Bronchial epithelial cell (primary cell): ENCODE measurements at places on chromosomes 11 and 22. TPM values are rescaled to one million over a fixed set of nuclear protein-coding genes. Genes with fewer than 3 reads are reported as not detected.

DNA sequence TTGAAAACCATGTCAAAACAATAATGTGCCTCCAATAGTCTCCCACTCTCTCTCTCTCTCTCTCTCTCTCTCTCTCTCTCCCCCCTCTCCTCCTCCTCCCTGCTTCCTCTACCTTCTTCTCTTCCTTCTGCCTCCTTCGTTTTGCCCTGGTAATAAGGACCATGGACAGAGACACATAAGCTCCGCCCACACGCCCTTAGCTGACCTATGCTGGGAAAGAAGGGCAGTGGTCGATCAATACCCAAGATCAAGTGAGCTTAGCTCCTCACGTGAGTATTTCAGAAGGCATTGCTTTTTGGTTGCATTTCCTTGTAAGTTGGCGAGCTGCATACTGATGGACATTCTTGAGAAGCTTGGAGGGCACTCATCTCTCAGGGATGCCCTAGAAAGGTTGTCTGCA is 194.8 kb downstream of the MIAT start:
- no peak for DNase-seq

DNA sequence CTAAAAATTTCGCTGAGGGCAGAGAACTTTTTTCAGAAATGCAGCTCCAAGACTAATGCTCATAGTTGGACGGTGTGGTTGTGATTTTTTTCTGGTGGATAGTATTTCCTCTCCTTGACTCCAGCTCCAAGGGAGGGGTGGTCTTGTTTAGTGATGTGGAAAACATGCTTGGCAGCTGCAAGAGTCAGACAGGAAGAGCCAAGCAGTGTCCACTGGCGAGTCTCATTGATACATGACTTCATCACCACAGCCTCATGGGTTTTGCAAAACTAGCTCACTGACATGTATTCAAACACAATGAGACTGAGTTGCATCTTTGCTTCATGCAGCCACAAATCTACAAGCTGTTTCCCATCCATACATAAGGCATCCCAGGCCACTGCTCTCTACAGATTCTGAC is 7.3 kb upstream of the KCNJ1 start:
- no peak for DNase-seq

The TCIRG1 gene
- total RNA-seq, result 29.1 and 30.5 TPM in 2 replicates

The POU2AF2 gene
- total RNA-seq, result not detected in 2 replicates

The TSGA10IP gene
- total RNA-seq, result under 0.01 TPM in 1 of 2 replicates, not detected in the other

DNA sequence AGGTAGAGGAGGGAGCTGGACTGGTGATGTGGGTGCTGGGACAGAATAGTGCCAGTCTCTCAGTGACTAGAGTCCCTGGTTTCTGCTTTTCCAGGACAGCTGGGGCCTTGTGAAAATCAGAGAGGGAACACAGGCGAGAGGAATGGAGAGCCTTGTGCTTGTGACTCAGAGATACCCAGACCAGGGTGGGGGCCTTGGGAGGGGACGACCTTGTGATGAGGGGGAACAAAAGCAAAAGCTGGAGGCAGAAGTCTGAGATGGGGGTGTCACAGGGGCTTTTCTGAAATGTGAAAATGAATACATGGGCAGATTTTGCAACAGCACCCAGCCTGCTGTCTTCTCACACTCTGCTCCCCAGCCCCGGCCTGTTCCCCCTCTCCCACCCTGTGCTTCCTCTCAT is 3.4 kb upstream of the NR1H3 start:
- DNase-seq, result no peak

The C11orf91 gene
- not detected in 2 replicates for total RNA-seq

DNA sequence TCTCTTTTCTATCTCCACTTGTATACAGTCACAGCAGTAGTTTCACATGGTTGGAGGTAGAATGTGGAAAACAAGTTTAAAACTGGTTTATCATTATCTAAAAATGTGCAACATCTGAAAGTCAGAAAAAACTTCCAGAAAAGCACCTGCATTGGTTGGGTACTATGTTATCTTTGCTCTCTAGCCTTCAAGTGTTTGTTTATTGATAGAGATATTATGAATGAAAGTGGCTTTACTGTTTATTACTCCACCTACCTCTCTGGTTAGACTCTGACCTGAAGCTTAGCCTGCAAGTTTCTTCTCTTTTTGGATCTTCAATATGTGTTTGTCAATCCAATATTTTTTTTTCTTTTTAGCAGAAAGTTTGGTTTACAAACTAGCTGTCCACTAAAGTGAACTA is 2161.4 kb upstream of the RAG2 start:
- no peak for DNase-seq

- peak; percentile 93 for DNase-seq
Measured at GRCh38 chr11:6505577-6506240, 8.6 kb downstream of the DNHD1 start.

The NPTXR gene
- total RNA-seq, result under 0.01 TPM in 2 replicates

GRCh38 chr11:104705490-104706190 is 192.6 kb downstream of the CASP12 start:
- DNase-seq, result peak; percentile 72

DNA sequence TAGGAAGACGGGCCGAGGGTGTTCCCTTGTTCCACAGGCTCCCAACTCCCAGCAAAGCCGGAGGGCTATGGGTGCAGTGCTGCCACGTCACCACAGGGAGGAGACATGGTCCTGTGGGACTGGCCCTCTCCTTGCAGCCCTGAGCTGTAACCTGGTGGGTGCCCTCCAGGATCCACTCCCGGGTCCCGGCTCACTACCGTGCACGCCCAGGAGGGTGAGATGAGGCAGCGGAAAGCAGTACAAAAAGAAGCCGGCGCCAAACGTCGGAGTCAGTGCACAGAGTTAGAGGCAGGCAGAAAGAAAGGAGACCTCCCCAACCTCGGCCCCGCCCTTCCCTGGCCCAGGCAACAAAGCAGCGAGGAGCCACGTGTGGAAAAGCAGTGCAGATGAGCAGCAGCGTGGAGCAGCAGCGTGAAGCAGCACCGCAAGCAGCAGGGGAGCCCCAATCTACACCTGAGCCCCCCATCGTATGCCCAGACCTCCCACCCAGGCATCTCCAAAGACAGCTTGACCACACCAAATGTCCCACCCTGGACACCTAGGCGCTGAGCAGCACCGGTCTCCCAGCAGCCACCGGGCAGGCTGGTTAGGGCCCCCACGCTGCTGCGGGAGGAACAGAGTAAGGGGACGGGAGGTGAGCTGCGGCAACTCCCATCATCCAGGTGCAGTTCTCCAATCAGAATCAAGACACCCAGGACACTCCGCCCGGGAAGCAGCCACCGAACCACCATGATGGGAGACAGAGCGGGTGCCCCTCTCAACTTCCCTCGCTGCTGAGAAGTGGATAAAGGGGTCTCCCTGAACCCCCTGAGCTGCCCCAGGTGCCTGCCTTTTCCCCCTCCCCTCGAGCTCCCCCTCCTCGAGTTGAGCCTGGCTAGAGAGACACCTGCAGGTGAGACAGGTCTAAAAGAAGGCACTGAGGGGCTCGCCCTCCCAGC is 28.8 kb downstream of the IGSF9B start:
- peak; percentile 35 for DNase-seq

The DGAT2 gene
- total RNA-seq, result 2.6 and 23.2 TPM in 2 replicates

DNA sequence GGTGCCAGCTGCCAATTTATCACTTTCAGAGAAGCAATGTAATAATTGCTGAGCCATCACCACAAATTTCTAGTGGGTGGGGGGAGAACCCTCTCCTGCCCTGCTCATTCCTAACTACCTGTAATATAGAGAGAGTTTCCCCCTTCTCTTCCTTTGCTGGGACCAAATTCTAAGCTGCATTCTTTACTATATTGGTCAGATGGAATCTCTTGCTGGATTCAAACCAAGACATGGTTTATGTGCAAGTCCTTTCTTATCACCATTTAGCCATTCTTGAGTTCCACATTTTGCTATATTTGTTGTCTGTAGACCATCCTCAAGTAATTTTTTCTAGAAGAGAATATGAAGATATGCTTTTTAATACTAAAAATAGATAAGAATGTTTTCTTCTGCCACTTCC is 452.1 kb downstream of the MN1 start:
- no peak for DNase-seq

GRCh38 chr11:932435-932834 is 6.8 kb downstream of the AP2A2 start:
- no peak for DNase-seq

- DNase-seq, result no peak
Measured at GRCh38 chr22:48104766-48105165, 1342.3 kb downstream of the TBC1D22A start.

DNA sequence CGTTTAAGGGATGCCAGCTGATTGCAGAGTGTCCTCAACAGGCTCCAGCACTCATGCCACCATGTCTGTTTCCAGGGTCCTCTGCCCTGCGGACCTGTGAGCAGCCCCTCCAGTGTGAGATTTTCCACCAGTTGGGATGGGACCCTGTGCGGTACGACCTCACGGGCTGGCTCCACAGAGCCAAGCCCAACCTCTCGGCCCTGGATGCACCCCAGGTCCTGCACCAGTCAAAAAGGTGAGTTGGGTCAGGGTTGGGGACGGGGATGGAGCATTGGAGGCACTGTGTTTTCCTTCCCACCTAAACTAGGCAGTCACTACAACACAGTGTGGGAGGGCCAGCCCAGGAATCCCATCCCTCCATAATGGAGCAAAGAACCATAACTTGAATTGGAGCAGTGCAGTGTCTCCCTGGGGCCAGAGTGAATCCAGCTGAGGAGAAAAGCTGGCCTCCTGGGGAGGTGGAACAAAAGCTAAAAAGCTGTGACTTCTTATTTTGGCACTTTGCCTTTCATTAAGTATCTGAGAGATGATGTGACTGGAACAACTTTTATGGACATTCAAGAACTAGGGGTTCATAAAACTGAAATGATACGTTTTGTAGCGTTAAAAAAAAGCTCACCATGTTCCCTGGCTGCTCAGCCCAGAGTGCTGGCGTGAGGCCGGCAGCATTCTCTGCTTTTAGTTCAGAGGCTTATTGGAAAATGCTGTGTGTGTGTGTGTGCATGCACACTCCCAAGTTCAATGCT is 101.8 kb downstream of the MYO18B start:
- no peak for DNase-seq
